ENCODE measurements at places on chromosomes 4 and X. TPM values are rescaled to one million over a fixed set of nuclear protein-coding genes. Genes with fewer than 3 reads are reported as not detected.
A peak's percentile ranks its signal among the peaks of the same experiment; 100 is the strongest.

DNA sequence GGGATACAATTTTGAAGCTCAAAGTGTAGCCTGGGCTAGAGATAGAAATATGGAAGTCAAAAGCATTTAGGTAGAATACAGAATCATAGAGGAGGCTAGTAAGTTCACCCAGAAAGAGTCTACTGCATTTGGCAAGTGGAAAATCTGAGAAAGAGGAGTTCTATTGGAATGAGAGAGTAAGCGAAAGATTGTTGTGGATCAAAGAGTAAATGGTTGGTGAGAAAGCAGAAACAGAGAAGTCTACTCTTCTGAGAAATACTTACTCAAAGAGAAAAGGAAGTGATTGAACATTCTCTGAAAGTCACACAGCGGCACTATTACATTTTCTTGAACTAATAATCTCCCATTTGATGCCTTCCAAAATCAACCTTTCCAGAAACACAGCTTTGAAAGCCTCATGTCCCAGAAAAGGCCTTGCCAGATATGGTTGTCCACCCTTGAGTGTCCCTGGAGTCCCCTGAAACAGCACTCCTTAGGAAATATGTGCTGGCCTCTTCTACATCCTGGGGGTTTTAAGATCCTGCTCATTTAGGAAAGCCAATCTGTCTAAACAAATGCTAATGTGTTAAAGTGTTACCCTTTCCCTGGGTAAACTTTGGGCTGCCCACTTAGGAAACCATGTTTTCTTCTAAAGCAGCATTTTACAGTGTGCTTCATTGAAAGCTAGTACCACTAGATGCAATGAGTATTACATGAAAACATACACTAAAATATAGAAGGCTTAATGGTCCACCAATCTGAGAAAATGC, 132.6 kb downstream of the INPP4B start:
- DNase-seq = no peak

DNA sequence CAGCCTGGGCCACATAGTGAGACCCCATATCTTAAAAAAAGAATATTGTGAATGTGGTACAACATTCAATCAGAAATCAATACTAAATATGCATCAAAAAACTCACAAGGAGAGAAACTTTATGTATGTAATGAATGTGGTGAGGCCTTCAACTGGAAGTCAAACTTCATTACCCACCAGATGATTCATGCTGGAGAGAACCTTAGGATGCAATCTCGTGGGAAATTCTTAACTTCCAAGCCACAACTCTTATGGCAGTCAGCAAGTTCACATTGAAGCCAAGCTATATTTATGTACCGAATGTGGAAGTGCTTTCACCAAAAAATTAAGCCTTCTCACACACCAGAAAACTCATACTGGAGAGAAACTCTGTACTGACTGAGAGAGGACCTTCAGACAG, 84.5 kb upstream of the UXT start:
- no peak for DNase-seq

GRCh38 chr4:17770845-17771244, 10.6 kb downstream of the FAM184B start:
- no peak for DNase-seq

- DNase-seq = no peak
Measured at GRCh38 chr4:137861682-137862081, 329.4 kb upstream of the PCDH18 start.

DNA sequence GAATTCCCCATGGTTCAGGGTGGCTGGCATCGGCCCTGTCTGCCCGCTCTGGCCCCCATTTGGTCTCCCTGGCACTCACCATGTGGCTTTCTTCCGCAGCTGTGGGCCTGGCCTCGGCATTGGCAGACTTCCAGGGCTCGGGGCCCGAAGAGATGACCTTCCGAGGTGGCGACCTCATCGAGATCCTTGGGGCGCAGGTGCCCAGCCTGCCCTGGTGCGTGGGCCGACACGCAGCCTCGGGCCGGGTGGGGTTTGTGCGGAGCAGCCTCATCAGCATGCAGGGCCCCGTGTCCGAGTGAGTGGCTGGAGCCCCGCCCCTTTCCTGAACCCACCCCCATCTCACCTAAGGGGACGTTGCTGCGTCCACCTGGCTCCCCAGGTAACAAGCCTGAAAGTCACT, 20.1 kb downstream of the SH3TC1 start:
- no peak for DNase-seq

GRCh38 chr4:123418351-123418931, 21.8 kb downstream of the SPRY1 start:
- DNase-seq = no peak

GRCh38 chr4:7206911-7207567, 14.7 kb downstream of the SORCS2 start:
- no peak for DNase-seq

GRCh38 chrX:101693476-101693875, 33.8 kb upstream of the ARMCX2 start:
- no peak for DNase-seq

DNA sequence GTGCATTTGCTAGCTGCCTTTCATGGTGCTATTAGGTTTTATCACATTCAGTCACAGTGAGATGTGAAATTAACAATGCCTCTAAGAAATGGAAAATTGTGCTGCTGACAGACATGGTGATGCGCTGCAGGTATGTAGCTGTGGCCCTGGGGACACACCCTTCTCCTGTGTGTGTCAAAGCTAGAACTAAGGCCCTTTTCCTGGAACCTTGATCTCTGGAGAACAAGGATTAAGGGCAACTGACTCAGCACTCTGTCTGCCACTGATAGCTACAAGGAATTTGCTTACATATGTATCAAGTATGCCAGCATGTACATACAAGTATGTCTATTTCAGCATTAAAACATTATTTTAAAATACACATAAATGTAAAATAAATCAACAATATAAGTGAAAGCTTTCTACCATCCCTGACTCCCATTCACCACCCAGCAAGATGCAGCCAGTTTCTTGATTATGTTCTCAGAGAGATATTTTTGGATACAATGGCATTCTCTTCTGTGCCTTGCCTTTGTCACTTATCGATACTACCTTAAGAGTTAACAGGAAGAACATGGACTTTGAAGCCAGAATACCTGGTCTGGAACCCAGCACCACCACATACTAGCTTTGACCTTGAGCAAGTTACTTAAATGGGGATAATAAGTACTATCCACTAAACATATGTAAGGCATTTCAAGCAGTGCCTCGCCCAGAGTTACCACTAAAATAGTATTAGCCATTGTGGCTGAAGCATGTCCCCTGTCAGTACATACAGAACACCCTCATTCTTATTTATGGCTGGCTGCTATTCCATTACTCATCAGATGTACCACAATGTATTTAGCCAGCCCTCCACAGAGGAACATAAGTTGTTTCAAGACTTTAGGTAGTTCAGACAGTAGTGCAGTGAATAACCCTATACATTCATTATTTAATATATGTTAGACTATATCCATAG, 68.5 kb downstream of the NPNT start:
- no peak for DNase-seq

DNA sequence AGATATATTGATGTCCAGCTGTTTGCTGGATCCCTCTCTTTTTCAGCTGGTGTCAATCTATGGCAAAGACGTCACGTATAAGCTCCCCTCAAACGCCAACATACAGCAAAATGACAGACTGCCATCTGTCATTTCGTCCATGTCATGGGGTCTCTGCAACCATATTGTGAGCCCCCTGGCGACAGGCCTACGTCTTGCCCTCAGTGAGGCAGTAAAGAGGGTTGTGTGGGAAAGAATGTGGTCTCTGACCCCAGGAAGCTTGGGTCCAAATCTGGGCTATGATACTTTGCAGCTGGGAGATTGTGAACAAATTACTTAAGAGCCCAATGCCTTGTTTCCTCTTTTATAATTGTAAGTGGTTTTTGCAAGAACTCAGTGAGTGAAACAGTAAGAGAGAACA, 7.4 kb downstream of the SUPT20HL2 start:
- DNase-seq = no peak

GRCh38 chr4:39626261-39626660, 12.4 kb downstream of the SMIM14 start:
- DNase-seq = no peak

- no peak for DNase-seq
Measured at GRCh38 chr4:168434993-168435392, 45.3 kb downstream of the DDX60L start.

GRCh38 chrX:135484641-135485289, 35.7 kb upstream of the INTS6L start:
- DNase-seq = peak; percentile 3

DNA sequence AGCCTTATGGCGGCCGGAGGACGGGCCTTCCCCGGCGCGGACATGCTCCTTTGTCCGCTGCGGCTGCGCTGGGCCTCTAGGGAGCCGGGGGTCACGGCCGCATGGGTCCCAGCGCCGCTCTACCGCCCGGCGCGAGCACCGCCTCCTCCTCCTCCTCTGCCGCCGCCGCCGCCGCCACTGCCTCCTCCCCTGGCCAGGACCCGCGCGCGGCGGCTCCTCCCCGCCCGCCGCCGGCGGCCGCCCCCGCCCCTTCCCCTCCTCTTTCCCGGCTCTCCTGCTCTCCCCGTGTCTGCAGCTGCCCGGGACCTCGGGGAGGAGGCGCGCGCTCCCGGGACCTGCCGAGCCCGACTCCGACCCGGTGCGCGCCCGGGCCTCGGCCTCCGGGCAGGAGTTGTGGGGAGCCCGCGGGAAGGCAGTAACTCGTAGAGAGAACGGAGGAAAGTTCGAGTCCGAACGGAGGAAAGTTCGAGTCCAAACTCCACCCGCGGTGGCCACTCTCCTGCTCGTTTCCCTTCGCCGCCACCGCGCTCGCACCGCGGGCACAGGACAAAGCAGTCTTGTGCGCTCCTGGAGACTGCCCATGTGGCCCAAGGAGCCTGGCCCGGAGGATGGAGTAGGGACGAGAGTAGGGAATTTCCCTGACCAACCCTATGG, at the start of gene ADGRA3:
Gene ADGRA3 (minus strand): TSS at position 179 of the 654 bp plus-strand sequence. CDS start 282 bp downstream, outside the sequence.
- peak; percentile 52 for DNase-seq

DNA sequence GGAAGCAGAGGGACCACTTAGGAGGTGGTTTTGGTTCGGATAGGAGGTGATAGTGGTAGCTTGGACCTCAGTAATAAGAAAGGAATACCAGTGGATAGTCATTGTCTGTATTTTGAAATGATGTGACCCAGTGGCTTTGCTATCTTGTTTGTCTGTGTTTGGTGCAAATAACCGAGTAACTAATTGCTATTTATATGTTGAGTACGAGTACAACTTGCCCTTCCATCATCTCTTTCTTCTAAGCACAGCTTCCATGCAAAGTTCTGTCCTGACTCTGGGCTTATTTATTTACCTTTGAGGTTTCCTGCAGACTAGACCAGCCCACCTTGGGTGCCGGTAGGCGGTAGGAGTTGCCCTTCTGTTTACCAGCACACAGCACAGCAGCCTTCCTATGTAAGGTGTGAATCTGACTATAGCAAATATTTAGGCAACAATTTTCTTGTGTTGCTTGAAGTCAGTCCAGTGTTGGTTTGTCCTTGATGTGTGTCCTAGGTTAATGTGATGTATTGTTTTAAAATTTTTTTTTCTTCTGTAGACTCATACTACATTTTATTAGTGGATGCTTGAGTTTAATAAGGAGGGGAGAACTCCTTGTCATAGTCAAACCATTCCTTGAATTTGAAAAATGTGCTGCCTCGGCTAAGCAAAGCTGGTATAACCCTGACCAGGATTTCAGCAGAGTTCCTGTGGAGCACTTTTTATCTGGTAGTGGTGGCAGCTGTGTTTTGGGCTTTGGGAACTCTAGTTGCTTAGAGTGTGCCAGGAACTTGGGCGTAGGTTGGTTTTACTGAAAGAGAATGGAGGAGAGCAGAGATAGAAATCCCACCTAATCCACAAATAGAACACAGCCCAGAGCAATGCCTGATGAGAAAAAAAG, 21.9 kb downstream of the PTTG2 start:
- no peak for DNase-seq

GRCh38 chr4:152964335-152964734, 28.2 kb downstream of the FHDC1 start:
- no peak for DNase-seq

DNA sequence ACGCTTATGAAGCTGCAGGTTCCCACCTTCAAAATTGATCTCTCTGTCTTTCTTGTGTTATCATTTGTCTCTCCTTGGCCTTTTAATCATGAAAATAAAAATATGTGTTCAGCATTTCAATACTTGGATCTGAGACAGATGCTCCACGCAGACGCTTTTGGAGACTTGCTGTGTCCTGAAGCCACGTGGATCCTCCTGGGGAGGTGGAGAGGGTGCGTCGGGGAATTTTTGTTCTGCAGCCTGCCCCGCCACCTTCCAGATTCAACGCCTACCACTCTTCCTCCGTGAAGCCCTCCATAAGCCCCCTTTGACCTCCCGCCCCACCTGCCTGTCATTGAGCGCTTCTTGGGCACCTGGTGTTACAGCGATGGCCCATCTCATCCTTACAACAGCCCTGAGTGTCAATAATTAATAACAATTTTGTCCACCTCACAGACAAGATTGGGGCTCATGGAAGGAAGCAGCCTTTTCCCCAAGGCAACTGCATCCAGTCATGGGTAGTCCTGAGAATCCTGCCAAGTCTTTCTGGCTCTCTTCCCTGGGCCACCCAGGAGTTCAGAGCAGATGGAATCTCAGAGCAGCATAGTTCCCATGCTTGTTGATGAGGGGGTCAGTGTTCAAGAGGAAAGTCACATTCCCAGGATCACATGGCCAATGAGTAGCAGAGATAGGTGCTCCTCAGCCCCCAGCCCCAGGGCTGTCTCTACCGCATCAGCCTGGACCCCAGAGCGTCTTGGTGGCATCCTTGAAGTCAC, 172.6 kb upstream of the PSAPL1 start:
- DNase-seq = no peak

GRCh38 chr4:36402008-36402758, 120.8 kb downstream of the DTHD1 start:
- no peak for DNase-seq

GRCh38 chr4:76232681-76233080, 18.8 kb upstream of the FAM47E start:
- no peak for DNase-seq

DNA sequence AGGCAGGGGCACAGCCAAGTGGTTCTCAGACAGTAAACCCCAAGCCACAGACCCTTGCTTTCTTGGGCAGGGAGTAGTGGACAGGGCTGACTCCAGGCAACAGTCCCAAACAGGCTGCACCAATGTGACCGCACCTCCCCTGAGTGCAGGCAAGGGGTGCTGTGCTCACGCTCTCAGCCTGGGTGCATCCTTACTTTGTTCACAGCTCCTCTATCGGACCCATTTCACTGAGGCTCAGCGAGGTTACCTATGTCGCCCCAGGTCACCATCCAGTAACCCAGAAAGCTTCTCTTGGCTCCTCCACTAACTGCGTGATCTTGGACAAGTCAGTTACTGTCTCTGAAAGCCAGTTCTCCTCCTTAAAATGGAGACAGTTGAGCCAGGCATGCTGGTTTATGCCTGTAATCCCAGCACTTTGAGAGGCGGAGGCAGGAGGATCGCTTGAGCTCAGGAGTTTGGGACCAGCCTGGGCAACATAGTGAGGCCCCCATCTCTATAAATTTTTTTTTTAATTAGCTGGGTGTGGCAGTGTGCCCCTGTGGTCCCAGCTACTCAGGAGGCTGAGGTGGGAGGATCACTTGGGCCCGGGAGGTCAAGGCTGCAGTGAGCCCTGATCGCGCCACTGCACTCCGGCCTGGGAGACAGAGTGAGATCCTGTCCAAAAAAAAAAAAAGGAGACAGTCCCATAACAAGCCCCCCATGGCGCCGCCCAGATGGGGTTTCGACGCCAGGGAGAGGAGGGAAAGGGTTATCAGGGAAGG, 823 bp upstream of the MAN2B2 start:
- DNase-seq = no peak

The IL2 gene
- polyA plus RNA-seq = not detected

The TMEM144 gene
- 5.5 TPM for polyA plus RNA-seq

The PPP2R2C gene
- polyA plus RNA-seq = 0.17 TPM

The P2RY8 gene
- polyA plus RNA-seq = 0.64 TPM

The ARAP2 gene
- polyA plus RNA-seq = 7.2 TPM

The IRS4 gene
- polyA plus RNA-seq = 1.7 TPM

The HAND2 gene
- not detected for polyA plus RNA-seq

The TMEM154 gene
- 1.4 TPM for polyA plus RNA-seq

The PNMA5 gene
- 0.30 TPM for polyA plus RNA-seq

The SULT1E1 gene
- 554 TPM for polyA plus RNA-seq

The PRAF2 gene
- 41.5 TPM for polyA plus RNA-seq
